Heart left ventricle (tissue), 16 donors: ENCODE measurements at places on chromosomes 16 and 17.
A peak's percentile ranks its signal among the peaks of the same experiment; 100 is the strongest.

- DNase-seq = no peak
These were observed 3.9 kb upstream of the KRT15 start for GRCh38 chr17:41522301-41523224.

- DNase-seq = no peak
These were observed 41.3 kb upstream of the SIAH1 start for GRCh38 chr16:48426244-48427141.

- DNase-seq = peak; percentile 18
These were observed 3.0 kb downstream of the ENGASE start for GRCh38 chr17:79077587-79077986.

DNA sequence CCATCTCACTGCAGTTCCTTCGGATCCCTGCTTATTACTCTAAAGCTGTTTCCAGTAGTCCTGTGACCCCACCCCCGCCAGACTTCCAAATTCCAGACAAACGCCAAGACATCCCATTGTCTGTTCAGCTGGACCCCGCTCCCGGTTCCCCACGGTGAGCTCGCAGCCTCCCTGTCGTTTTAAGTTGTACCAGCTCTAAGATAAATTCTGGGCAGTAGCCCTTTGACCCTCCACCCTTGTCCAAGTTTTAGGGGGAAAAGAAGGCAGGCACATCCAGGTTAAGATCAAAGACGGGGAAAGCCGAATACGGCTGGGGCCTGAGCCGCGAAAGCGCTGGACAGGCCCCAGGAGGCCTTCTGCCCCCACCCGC is 589 bp downstream of the ARL6IP1 start:
- DNase-seq = no peak

DNA sequence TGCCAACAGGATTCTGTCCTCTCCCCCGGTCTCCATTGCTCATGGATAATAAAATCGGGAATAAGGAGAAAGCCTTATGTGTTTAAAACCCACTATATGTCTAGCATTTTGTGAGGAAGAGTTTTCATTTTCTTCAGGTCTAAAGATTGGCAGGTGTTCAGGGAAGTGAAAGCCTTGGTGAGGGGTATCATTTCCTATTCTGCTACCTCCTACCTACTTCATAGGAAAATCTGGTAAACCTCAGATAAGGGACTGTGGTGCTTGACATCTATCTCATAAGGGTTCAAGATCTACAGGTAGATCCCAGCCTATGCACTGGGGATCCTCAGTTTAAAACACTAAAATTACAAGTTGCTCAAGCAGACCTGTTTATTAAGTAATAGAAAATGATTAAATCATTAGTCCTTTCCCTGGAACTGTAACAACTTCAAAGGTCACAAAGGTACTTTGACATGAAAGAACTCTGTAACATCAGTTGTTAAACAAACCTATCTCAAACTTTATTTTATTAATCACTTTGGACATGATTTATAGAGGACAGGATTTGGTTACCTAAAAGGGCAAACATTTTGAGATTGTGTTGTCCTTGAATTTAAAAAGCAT is 6.5 kb downstream of the MOSMO start:
- no peak for DNase-seq

- DNase-seq = no peak
These were observed 641 bp downstream of the SBK1 start for GRCh38 chr16:28292731-28293600.

DNA sequence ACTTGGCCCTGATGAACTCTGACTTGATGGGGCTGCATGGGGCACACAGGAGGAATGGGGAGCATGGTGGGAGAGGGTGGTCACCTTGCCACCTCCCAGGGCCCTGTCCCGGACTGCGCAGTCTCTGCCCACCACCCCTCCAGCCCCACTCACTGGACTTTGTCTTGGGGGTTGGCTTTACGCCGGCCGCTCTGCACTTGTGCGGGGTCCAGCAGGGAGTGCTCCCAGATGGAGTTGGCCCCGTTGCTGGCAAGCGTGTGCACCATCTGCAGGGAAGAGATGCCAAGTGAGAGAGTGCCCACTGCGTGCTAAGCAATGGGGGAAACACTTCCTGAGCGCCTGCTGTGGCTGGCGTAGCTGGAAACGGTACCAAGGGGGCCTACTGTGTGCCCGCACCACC is 6.7 kb downstream of the GIT1 start:
- DNase-seq = peak; percentile 23

DNA sequence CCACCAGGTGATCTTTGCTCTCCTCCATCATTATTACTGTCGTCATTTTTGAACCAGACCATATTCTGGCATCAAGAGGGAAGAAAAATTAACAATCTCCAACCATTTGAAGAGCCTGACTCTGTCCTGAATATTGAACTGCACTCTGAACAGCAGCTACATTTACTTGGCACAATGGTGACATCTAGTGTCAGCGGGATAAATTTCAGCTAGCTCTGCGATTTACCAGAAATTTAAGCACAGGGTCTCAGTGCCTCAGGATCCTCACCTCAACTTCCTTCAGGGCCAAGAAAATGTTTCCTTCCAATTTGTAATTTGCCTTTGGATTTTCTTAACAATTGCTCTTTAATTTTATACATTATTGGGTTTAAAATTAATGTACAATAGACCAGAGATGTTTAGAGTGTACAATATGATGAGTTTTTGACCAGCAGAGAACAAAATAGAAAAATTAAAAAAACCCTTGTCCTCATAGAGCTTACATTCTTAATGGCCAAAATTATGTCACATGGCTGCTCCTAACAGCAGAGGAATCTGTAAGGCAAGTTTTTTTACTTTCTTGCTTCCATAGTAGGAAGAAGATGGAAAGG is 10.7 kb upstream of the ZNF19 start:
- no peak for DNase-seq

GRCh38 chr17:53193044-53193443 is 629.7 kb upstream of the KIF2B start:
- DNase-seq = no peak

DNA sequence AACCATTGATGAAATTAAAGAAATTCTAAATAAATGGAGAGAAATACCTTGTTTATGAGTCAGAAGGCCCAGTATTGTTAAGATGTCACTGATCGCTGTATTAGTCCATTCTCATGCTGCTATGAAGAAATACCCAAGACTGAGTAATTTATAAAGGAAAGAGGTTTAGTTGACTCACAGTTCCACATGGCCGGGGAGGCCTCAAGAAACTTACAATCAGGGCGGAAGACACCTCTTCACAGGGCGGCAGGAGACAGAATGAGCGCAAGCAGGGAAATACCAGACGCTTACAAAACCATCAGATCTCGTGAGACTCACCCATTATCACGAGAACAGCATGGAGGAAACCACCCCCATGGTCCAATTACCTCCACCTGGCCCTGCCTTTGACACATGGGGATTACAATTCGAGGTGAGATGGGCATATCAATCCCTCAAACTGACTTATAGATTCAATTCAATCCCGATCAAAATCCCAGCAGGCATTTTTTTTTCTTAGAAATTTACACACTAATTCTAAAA is 157.2 kb downstream of the ENGASE start:
- DNase-seq = no peak

- no peak for DNase-seq
These were observed 68.4 kb upstream of the NKD1 start for GRCh38 chr16:50479771-50480170.

GRCh38 chr17:2821868-2822267 is 25.6 kb downstream of the RAP1GAP2 start:
- no peak for DNase-seq

- DNase-seq = no peak
These were observed 5.2 kb upstream of the CDH11 start for GRCh38 chr16:65126845-65127624.

- DNase-seq = no peak
These were observed 35.6 kb downstream of the TENT4B start for GRCh38 chr16:50188619-50189136.

DNA sequence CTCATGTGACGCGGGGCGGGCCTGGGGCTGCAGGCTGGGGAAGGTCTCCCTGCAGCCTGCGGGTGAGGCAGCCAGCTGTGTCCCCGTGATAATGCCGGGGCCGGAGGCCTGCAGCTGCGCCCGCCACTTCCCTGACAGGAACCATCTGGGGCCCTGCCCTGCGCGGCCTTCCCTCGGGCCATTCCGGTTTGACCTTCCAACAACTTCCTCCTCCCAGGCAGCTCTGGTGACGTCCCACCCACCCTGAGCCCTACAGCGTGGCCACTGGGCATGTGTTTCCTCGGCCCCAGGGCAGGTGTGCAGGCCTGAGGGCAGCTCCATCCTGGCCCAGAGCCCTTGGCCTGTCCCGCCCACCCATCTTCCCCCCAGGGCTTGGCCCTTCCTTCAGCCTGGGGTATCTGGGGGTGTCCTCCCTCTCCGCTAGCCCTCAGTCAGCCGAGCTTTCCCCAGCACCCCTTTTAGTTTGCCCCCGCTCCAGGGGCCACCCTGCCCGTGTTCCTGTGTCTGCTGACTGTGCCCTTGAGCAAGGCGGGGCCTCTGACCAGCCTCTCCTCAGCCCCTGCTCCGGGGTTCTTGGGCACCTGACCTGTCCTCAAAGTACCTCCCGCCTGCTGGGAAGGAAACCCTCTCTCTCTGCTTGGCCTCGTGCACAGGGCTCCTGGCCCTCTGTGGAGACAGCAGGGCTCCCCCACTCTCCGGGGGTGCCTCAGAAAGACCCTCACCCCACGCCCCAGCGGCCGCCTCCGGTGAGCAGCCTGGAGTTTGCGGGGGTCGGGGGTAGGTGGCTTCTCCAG is at the start of gene CBFA2T3:
TSS of gene CBFA2T3 (minus strand) at position 190 of the 794 bp plus-strand sequence. CDS start 400 bp downstream, outside the sequence.
- DNase-seq = peak; percentile 91

GRCh38 chr17:40915721-40916256 is 21.7 kb downstream of the KRT23 start:
- DNase-seq = no peak

DNA sequence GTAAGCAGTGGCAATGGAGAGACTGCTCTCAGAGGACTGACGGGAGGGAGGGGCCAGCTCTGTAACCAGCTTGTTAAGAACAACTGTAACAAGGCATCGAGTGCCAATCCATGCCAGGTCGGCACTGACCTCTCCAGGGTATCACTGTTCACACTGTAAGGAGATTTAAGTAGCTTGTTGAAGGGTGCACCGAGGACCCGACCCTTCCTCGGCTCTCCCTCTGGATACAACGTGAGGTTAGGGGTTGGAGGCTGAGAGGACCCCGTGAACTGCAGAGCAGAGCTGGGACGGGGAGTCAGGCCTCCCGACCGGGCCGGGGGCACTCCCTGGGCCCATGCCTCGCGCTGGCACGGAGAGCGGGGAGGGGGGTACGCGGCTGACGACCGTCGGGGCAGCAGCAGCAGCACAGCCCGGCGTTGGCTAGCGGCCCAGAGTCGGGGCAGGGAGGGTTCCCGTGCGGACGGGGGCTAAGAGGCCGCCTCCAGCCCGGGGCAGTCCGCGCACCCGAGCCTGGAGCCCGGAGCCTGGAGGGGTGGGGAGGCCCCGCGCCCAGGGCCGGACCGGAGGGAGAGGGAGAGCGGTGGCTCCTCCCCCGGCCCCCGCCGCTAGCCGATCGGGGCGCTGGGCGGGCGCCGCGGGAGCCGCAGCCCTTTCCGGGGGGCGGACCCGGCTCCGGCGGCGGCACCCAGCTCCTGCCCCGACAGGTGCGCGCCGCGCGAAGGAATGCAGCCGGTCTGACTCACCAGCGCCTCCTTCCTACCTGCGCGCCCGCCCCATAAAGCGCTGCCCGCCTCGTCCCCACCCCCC is at the start of gene ITGB4:
TSS of gene ITGB4 (plus strand) at position 804 of the 807 bp plus-strand sequence. CDS start 3,245 bp downstream, outside the sequence.
- peak; percentile 33 for DNase-seq

GRCh38 chr17:40022961-40023541 is 7.8 kb downstream of the CSF3 start:
- DNase-seq = no peak

DNA sequence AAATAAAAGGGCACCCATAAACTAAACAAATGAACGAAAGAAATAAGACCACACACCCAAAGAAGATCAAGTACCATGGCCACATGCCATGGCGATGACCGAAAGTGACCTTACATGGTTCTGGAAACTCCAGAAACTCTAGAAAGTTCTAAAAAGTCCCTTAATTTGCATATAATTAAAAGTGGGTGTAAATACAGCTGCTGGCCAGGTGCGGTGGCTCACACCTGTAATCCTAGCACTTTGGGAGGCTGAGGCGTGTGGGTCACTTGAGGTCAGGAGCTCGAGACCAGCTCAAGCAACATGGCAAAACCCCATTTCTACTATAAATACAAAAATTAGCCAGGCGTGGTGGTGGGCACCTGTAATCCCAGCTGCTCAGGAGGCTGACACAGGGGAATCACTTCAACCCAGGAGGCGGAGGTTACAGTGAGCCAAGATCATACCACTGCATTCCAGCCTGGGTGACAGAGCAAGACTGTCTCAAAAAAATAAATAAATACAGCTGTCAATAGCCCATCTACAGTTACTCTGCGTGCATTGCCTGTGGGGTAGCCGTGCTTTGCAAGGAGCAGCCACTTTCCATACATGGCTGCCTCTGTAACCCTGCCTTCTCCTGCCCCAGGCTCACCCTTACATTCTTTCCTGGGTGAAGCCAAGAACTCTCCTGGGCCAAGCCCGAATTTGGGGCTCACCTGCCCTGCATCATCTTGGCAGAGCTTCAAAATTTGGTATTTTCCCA is 7.2 kb upstream of the ZNF778 start:
- no peak for DNase-seq

DNA sequence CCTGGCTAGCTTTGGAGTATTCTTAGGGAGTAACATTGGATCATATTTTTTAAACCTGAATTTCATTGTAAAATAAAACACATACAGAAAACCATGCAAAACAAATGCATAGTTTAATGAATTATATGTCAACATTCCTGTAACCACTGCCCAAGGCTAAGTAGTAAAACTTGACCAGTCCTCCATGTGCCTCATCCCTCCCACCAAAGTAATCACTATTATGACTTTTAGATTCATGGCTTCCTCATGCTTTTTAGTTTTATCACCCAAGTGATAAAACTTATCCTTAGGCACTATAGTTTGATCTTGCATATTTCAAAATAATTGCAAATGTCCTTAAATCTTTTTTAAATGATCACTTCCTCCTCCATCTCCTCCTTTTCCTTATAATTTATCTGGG is 20.4 kb downstream of the PRKCA start:
- DNase-seq = no peak

DNA sequence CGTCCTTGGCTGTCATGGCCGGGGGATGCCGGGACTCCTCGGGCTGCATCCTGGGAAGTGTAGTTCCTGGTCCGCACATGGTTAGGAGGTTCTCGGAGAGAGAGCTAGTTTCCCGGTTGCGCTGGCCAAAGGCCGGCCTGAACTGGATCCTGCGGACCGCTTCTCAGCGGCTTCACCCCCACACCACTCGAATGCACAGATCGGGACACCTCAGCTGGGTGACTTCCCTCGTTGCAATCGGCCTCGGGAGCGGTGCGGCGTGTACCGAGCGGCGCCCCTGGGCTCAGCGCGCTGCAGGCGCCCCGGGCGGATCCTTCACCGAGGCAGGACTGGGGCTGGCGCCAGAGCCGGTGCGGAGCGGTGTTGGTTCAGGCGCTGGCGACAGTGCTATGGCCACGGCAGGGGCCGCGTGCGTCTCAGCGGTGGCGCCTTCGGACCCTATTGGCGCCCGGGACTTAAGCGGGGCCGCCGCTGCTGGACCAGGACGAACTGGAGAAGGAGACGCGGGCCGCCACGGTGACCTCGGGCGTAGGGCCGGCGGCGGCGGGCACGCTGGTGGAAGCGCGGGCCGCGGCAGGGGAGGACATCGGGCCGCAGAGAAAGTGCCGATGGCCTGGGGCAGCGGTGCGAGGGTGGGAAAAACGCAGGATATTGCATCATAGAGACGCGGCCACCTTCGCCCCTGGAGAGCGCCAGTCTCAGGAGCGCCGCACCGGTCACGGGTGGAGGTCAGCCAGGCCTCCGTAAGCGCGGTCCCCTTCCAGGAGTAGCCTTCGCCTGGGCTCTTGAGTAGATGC is 11.4 kb downstream of the ZNF629 start:
- DNase-seq = peak; percentile 88
